CD4-positive, alpha-beta T cell treated with Interleukin-21 for 1 hour (primary cell): ENCODE measurements at places on chromosomes 12 and 14.

GRCh38 chr14:101665478-101666078 lies 95.9 kb upstream of the PPP2R5C start:
- DNase-seq: peak; percentile 28

DNA sequence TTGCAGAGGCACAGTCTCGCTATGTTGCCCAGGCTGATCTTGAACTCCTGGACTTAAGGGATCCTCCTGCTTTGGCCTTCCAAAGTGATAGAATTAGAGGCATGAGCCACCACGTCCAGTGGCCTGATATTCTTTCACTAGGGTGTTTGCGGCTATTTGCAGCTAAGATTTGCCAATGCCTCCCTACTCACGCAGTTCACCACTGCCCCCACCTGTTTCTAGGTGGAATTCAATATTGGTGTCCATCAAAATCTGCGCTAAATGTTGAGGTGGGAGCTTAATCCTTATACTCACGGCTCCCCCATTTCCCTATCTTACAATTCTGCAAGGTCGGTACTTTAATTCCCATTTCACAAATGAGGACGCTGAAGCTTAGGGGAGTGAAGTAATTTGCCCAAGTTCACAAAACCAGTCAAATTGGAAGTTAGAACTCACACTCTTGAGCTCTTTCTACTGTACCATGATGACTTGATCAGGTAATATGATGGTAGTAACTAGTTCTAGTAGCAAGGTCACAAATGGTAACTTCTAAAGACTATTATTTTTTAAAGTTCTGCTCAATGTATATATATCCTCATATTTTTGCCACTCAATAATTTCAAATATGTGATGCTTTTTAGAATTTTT lies 22.1 kb upstream of the LRRC9 start:
- DNase-seq: no peak

- no peak for DNase-seq
Observed at GRCh38 chr12:131535779-131536178, 175.1 kb upstream of the SFSWAP start.

GRCh38 chr12:124713436-124714082 lies 146.1 kb upstream of the NCOR2 start:
- DNase-seq: peak; percentile 74

GRCh38 chr14:36319899-36320199 lies 588 bp downstream of the MBIP start:
- no peak for DNase-seq

DNA sequence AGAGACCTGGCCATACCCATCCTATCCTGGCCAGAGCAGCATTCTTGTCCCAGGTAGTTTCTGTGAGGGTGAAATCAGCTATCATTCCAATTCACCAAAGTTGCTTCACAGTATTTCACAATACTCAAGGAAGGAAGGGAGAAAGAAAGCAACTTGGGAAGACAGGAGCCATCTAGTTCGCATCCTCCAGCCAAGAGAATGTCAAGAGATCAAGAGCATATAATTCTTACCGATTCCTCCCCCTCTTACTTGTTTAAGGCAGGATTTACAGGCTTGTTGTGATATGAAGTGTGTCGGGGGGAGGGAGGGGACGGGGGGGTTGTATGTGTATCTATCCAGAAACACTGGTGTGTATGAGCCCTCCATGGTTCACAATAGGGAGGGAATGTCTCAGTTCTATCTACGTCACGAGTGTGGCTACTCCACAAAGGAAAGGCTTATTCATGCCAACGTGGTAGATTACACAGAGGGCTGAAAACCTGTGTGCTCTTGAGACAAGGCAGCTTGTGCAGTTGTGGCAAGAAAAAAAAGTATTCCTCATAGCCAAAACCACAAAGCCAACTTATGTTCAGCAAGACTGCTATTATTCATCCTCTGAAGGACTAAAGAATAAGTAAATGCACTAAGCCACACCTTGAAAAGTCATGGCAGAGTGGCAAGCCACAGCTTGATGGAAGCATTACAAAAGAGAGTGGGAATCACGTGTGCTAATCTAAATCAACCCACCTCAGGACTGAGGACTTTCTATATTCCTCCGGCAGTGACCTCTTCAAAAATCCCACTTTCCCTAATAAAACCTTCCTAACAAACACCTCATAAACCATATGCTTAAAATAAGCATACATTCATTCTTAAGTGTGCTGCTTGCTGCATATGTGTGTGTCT lies 35.0 kb downstream of the CORO1C start:
- DNase-seq: no peak

DNA sequence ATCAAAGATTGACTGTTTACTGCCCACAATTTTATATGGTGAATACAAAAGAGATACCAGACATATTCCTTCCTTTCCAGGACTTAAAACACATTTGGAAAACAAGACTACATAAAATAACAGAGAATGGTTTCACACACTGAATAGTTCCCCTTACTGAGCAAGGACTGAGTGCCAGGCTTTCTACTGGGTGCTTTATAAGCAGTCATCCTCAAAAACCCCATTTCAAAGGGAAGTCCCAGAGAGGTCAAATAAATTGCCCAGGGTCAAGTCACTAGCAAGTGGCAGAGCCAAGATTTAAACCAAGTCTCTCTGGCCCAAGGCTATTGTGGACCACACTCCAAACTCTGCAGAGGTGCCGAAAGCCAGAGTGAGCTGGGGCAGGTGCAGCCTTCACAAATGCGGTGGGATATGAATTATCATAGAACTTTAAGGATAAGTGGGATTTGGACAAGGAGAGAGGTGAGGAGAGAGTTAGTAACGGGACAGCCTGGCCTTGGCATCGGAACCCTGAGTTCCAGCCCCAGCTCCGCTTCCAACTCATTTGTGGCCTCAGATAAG lies 9.1 kb upstream of the RPAP3 start:
- DNase-seq: no peak

- no peak for DNase-seq
Observed at GRCh38 chr14:45267071-45267470, 14.1 kb upstream of the MIS18BP1 start.

- DNase-seq: no peak
Observed at GRCh38 chr12:65778258-65779090, 45.8 kb upstream of the HMGA2 start.

- peak; percentile 71 for DNase-seq
Observed at GRCh38 chr12:57214398-57214781, 2.2 kb upstream of the NXPH4 start.

DNA sequence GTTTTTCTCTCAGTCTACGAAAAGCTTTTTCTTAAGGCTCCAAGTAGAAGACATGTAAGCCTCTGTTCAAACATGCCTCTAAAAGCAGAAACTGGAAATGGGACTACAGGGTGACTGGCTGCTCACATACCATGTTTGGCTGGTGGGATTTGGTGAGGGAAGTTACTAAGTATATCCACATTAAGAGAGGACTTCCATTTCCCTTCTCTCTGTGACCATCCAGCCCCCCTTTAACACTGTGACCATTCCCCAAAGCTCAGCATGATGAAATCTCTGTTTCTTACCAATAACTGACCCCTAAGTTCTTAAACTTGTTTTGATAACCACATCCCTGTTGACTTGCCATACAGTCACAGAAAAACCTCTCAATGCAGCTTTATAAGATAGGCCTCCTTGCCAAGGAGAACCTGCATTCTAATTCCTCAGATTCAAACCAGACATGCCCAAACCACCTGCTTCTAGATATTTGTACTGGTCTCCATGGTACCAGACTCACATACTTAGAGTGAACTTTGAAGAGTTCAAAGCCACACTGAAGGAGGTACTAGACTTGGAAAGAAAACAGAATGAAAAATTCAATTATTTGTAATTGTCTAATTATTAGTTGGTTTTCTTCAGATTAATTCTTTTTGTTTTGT lies 102.2 kb downstream of the VEZT start:
- DNase-seq: no peak

- DNase-seq: no peak
Observed at GRCh38 chr12:26719852-26720251, 113.1 kb downstream of the ITPR2 start.

DNA sequence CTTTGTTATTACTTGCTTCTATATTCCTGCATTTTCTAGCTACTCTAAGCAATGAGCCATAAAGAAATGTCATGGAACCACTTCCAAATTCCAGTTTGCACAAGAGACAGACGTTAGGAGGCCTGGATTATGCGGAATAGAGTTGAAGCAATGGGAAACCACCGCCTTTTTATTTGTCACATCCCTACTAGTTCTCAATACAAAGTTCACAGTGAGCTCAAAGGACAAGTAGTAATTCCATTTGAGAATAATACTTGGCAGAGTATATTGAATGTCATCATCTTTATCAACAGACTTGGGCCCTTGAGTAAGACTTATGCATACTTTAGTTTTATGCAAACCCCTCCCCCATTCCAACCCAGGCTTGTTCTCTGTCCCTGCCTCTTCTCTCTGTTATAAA lies 3.7 kb upstream of the SLC15A5 start:
- DNase-seq: no peak

- DNase-seq: no peak
Observed at GRCh38 chr14:39576736-39577135, 144.5 kb upstream of the FBXO33 start.

GRCh38 chr12:19527866-19528265 lies 88.6 kb downstream of the AEBP2 start:
- DNase-seq: no peak

- no peak for DNase-seq
Observed at GRCh38 chr12:81339071-81339470, 261.2 kb downstream of the ACSS3 start.

DNA sequence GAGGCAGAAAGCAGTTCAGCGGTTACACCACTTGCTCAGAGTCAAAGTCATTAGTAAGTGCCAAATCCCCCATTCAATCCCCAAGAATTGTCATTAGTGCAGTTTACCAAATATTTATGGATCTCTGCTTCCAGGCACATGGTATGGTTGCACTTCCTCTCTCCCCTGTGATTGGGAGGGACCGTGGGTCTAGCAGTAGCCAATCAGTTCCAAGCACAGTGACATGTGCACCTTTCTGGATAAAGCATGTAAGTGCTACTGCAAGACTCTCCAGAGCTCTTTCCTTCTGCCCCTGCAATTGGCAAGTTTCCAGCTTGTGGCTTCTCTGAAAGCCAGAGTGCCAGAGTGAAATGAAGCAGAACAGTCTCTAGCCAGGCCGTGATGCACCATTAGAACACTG lies 85.3 kb upstream of the FLRT2 start:
- DNase-seq: no peak

DNA sequence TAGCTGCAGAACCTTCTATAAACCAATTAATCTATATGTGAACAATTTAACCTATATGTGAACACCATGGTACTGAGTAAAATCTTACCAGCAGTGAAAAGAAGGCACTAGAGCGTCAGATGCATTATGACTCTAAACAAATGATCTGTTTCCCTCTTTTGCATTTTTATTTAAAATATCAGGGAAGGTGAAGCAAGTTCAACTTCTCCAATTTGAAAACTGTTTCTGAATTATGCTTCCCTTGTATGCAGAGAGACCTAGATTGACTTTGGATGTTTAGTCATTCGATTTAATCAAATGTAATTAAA lies 80.9 kb downstream of the DAD1 start:
- no peak for DNase-seq

- no peak for DNase-seq
Observed at GRCh38 chr12:63319386-63319785, 168.4 kb upstream of the AVPR1A start.

DNA sequence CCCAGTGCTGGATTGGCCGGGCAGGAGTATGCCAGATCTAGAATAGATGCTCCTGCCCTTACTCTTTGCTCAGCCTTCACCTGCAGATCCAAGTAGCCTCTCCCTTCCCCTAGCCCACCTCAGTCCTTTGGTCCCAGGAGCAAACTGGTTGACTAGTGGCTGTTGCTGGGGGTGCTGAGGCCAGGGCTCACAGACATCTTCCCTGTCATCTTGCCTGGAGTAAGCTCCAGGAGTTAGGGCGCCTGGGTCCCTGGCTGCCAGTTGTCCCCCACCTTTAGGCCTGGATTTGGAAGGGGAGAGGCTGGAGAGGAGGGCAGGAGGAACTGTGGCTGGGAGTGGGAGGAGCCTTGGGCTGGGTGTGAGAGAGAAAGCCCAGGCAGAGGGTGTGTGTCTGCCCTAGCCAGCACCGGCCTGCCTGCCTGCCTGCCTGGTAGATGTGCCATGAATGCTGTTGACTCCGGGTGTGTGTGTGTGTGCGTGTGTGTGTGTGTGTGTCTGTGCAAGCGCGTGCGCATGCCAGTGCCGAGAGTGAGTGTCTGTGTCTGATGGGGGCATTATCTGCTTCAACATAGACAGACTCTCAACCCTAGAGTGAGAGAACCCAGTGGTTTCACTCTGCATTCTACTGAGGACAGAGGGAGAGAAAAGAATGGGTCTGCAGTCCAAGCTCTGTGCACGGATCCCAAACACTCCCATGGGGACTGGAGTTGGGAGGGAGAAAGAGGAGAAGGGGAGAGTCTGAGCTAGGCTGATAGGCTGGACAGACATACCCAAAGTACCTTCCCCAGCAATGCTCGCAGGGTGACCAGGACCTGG lies 845 bp upstream of the RARG start:
- peak; percentile 58 for DNase-seq

GRCh38 chr14:70971560-70971959 lies 64.3 kb downstream of the PCNX1 start:
- DNase-seq: no peak

DNA sequence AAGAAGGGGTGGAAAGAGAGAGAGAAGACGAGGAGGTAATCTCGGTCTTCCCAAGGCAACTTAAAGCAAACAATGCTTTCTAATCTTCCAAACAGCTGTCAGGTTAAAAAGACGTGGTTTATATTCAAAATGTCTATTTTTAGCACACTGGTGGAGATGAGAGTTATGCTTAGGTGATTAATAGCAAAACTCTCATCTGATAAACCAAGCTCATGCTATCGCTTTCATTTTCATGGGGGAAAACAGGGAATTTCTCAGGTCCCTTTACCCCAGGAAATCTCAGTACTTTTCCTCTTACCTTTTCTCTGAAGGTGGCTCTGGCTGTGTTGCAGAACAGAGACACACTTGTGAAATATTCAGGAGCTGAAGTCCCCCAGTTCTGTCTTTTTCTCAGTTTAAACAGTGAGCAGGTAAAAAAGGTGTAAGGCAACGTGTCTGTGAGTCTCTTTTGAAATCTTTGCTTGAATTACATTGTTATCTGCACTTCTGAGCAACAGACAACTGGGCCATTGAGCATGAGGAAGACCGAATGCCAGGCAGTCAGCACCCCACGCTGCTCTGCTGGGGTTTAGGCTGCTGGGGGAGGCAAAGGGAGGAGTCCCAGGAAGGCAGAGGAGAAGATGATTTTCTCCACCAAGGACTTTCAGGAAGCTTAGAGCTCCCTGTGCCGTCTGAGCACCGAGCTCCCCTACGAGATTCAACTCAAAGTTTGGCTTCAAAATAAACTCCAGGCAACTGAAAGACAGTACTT lies 759.3 kb downstream of the BCL11B start:
- DNase-seq: no peak

DNA sequence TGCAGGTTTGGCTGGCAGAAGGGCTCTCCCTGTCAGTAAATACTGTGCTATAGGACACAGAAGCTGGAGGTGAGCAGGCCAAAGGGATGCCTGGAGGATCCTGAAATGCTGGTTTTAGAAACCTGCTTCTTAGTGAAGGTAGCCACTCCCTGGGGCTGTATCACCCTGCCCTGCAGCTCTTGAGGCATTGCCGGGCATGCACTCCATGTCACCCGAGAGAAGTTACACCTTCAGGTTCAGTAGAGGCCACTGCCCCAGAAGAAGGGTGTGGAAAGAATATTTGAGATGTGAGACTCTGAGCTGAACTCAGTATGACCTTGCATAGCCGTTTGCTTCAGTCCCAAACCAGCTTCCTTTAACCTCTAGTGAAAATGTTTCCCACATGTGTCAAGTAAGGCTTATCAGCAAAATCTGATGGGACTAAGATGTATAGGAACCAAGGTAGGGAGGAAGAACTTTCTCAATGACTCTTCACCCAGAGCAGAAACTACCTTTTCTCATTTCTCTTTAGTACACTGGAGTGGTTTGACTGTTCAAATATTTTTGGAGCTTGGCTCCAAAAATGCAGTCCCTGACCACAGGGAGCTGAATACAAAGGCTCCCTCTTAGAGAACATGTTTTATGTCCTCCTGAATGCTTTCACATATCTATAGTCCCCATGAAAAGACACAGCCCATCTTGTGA lies 164.5 kb upstream of the DYRK2 start:
- DNase-seq: no peak
